ENCODE measurements at places on chromosomes 13 and 19.

DNA sequence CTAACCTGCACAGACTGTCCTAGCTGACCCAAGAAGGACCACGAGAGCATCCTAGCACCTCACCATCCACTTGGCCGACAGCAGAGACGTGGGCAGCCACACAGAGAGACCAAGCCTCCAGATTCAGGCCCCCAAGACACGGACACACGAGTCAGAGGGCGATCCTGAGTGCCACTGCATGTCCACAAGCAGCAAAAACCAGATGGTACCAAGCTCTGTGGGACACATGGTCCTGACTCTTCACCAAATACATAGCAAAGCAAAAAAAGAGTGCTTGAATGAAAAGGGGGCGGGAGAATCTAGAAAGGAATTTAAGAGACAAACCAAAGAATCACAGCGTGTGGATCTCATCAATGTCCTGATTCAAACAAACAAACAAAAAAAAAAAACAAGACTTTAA is 45.2 kb downstream of the MLLT1 start:
- no peak for DNase-seq

GRCh38 chr19:33727331-33727998 is 69.2 kb upstream of the KCTD15 start:
- no peak for DNase-seq

GRCh38 chr19:17829855-17830566 is 8.7 kb upstream of the INSL3 start:
- no peak for DNase-seq

GRCh38 chr19:38557205-38557799 is 60.5 kb downstream of the MAP4K1 start:
- DNase-seq, result peak; percentile 43

- DNase-seq, result no peak
These were observed 55.8 kb downstream of the VAV1 start for GRCh38 chr19:6828306-6828697.

- no peak for DNase-seq
These were observed 53.2 kb downstream of the CRTC1 start for GRCh38 chr19:18736415-18737336.

GRCh38 chr19:16594131-16594586 is 21.9 kb upstream of the SLC35E1 start:
- DNase-seq, result no peak

GRCh38 chr19:10404888-10405820 is 1.8 kb upstream of the CDC37 start:
- DNase-seq, result peak; percentile 61

- DNase-seq, result no peak
These were observed 7.9 kb upstream of the LINGO3 start for GRCh38 chr19:2315818-2316353.

All from stimulated activated CD4-positive, alpha-beta T cell treated with anti-CD3 and anti-CD28 coated beads, Interleukin-2, amount 100 ng/mL, for 24 hours (primary cell).